GM04504 (cell line): ENCODE measurements at places on chromosomes 12 and 14.

- DNase-seq, result no peak
Measured at GRCh38 chr12:110934093-110934852, 13.9 kb upstream of the MYL2 start.

- no peak for DNase-seq
Measured at GRCh38 chr12:109861689-109862314, 18.5 kb downstream of the GLTP start.

DNA sequence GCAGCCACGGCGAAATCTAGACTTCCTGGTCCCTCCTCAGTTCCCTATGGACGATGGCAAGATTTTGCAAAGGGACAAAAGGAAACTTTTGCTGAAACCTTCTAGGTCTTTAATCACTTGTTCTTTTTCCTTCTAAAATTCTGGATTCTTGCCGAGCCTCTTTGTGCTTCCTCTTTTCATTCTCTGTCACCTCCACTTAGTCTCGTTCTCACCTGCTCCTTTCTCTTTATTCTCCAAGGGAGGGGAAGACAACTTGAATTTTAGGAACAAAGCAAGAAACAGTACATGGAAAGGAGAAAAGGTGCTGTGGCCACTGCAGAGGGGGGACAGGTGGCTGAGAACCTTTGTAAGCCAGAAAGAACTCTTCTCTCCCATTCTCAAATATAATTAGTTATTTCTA, 194.8 kb downstream of the CACNA1C start:
- DNase-seq, result no peak

GRCh38 chr12:9214534-9214933, 6.3 kb upstream of the PZP start:
- DNase-seq, result no peak
